ENCODE measurements at places on chromosomes 1 and 21.

GRCh38 chr1:34753163-34753562 lies 1.7 kb upstream of the GJB5 start:
- no peak for DNase-seq

DNA sequence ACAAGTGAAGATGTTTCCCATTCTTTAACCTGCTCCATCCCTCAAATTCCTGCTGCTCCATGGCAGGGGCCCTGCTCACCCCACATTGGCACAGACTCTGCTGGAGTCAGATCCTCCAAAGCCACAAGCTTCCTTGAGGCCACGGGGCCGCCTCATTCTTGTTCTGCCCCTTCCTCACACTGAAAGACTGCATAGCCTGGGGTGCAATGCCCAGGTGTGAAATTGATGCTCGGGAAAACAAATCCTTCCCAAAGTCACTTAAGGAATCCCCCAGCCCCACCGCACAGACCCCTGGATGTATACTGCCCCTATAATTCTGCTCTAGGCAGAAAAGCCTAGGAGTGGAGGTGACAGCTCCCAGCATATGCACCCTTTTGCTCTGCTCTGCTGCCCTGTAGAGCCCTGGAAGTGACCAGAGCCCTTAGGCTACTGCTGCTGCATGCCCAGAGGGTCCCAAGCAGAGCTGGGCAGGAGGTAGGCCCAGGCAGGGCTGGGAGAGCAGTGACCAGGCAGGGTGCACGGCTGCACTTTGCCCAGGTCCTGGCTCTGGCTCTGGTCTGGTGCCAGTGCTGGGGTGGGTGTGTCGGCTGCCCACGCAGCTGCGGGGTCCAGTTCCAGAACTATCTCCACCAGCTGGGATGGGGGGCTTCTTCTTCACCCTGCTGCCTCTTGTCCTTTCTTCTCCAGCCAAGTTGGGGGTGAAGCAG lies 1.6 kb downstream of the HES2 start:
- DNase-seq, result no peak

GRCh38 chr1:245074232-245074747 lies 80.5 kb upstream of the KIF26B start:
- DNase-seq, result no peak

DNA sequence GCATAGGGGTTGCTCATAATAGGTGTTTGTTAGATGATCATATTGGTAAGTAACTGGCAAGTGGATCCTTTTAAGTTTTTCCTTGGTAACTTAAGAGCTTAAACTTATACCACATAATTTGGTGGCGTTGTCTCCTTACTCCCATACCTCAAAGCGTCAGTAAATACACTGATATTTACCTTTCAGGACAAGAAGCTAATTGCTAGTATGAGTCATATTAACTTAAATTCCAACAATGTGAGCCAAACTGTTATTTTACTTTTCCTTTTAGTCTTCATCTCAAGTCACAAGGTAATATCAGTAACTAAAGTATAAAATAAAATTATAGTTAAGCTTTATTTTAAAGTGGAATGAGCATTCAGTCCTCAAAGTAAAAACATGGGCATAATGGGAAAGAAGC lies 9.0 kb upstream of the SH3GLB1 start:
- DNase-seq, result no peak

DNA sequence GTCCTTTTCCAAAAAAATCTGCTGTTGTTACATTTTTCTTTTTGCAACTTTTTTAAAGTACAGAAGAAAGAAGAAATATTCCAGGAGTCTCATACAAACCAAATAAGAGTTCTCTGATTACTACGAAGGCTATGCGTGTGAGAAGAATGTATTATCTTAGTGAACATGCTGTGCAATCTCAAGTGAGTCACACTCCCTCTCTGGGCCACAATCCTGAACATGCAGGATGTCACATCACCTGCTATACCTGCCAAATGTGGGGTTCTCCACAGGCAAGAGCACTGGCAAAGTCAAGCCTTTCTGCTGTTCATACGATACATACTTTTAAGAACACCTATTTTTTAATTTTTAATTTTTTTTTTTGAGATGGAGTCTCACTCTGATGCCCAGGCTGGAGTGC lies 21.7 kb upstream of the TRIM63 start:
- no peak for DNase-seq

- DNase-seq, result no peak
These were observed 59.5 kb downstream of the C21orf91 start for GRCh38 chr21:17759511-17760178.

DNA sequence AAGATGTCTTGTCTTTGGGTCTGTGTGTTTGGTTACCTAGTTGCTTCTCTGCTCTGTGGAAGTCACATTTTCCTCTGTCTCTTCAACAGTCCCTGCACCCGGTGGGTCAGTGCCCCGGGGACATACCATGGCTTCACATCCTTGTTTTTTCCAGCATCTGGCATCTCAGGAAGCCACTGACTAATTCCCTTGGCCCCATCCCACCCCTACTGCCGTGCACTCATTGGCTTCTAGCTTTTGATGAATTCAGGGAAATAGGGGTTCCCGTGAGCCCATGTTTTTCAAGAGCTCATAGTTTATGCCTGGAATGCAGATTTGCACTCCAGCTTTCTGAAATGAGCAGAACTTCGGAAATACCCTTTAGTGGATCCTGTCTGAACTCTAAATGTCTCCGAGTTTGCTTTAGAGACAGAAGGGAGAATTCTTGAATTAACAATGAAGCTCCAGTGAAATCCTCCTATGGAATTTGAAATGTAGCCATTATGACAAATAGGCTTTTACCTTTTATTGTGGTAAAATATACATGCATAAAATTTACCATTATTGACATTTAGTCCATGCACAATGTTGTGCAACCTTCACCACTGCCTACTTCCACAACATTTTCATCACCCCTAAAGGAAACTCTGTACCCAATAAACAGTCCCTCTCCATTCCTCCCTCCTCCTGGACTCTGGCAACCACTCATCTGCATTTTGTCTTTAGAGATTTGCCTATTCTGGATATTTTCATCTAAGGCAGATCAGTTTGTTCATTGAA lies 67.5 kb downstream of the CLIC6 start:
- no peak for DNase-seq

DNA sequence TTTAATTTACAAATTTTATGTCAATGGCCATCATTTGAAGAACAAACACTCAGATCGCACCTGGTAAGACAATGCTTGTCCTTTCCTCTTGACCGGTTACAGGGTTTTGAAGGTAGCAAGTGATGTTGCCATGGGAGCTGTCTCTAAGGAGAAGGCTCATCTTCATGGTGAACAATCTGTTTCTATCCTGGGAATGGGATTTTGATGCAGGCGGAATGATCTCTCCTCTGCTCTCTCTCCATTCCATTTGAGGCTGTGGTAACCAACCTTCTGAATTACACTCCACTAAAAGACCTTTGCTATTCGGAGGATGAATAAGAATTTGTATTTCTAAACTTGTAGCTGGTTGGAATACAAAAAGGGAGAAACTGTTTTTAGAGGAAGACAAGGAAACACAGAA lies 57.9 kb upstream of the SLC5A9 start:
- DNase-seq, result no peak

DNA sequence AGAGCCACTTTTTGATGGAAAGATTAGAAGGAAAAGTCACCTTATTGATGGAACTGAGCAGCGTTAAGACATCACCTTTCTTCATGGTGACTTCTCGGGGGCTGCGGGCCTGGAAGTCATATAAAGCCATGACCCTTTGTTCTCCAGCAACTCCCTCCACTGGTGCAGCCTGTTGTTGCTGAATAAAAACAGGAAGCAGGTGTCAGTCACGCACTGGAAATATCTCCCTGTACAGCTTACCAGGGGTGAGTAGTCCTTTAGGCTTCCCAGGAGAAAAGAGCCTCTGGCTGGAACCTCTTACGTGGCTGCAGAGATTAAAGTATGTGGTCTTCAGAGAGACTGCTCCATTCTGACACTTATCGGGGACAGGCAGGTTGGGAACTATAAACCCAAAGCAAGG lies 31.9 kb downstream of the SPTA1 start:
- DNase-seq, result no peak

GRCh38 chr1:185776522-185776921 lies 42.3 kb downstream of the HMCN1 start:
- DNase-seq, result no peak

GRCh38 chr1:2611621-2612437 lies 21.0 kb downstream of the MMEL1 start:
- no peak for DNase-seq

Measured in hypothalamus (tissue), 51 donors.